ENCODE measurements at places on chromosomes 2 and 18. TPM values are rescaled to one million over a fixed set of nuclear protein-coding genes. Genes with fewer than 3 reads are reported as not detected.

DNA sequence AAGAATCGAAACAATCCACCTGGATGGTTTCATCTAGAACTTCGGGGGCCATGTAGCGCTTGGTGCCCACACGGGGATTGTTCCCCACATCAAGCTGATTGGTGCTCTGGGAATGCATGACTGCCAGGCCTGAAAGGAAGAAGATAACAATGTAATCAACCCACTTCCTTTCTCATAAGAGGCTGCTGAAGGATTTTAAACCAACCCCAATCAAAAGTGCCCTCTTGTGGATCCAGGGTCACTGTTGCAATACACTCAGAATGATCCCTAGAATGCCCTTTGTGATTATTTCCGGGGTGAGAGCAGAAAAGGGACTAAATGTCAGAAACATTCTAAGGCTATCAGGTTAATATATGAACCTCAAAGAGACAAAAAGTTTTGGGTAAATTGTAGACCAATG is 115.2 kb downstream of the ACVR1 start:
- no peaks in the 10 kb centered on the region for H3K4me1 ChIP-seq
- no peak for DNase-seq
- H3K27ac ChIP-seq = no peak overlapping the region
- no peaks in the 10 kb centered on the region for H3K27me3 ChIP-seq
- H3K4me3 ChIP-seq = no peak overlapping the region
- no peaks in the 10 kb centered on the region for H3K36me3 ChIP-seq

DNA sequence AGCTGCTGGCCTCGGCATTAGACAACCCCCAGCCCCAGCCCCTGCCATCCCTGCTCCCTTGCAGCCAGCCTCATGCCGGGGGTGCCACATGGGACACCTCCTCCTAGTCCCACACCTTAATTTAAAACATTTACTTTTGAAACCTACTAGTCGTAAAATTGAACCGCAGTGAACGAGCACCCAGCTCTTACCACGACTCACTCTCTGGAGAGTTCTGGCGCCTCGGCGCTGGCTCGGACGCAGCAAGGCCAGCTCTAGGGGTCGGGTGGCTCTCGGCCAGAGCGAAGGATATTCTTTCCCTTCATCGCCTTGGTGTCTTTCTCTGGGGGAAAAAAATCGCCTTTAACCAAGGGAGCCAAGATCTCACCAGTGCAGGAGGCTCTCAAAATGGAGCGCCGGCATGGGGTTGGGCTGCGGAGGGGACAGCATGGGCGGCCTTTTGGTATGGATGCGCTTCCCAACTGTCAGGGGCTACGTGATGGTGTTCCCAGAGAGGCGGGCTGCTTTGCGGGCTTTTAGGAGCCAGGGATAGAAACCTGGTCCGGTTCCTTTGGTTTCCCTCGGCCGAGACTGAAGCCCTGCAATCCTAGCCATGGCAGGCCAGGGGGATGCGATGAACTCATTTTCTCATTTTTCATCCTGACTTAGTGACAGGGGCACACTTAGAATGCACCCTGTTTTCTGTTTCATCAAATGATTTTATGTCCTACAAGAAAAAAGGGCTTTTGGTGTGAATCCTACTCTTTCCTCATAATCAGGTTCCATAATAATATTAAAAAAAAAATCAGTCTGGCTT is 2.0 kb downstream of the HPCAL1 start:
- H3K4me1 ChIP-seq = peaks cover 12% of the 10 kb centered on the region
- no peaks in the 10 kb centered on the region for H3K27me3 ChIP-seq
- DNase-seq = no peak
- H3K27ac ChIP-seq = no peak overlapping the region
- H3K4me3 ChIP-seq = peak overlapping the region; percentile 67

GRCh38 chr2:208488686-208489564 is 82.3 kb downstream of the PTH2R start:
- no peak overlapping the region for H3K27ac ChIP-seq
- H3K36me3 ChIP-seq = no peaks in the 10 kb centered on the region
- DNase-seq = no peak
- no peaks in the 10 kb centered on the region for H3K4me1 ChIP-seq

- H3K27ac ChIP-seq = peak overlapping the region; percentile 58
- peaks cover 22% of the 10 kb centered on the region for H3K4me1 ChIP-seq
- no peaks in the 10 kb centered on the region for H3K27me3 ChIP-seq
- DNase-seq = peak; percentile 70
- no peak overlapping the region for H3K4me3 ChIP-seq
- H3K36me3 ChIP-seq = no peaks in the 10 kb centered on the region
These were observed 158.6 kb upstream of the SERTAD2 start for GRCh38 chr2:64812285-64812684.

- H3K4me1 ChIP-seq = no peaks in the 10 kb centered on the region
- H3K27ac ChIP-seq = no peak overlapping the region
- H3K4me3 ChIP-seq = no peak overlapping the region
- no peaks in the 10 kb centered on the region for H3K27me3 ChIP-seq
- no peak for DNase-seq
These were observed 186.4 kb upstream of the ST6GAL2 start for GRCh38 chr2:107072150-107072940.

DNA sequence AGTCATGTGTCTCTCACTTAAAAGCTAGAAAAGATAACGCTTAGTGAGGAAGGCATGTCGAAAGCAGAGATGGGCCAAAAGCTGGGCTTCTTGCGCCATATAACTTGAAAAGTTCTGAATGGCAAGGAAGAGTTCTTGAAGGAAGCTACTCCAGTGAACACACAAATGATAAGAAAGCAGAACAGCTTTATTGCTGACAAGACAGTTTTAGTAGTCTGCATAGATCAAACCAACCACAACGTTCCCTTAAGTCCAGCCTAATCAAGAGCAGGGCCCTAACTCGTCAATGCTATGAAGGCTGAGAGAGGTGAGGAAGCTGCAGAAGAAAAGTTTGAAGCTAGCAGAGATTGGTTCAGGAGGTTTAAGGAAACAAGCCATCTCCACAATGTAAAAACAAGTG is 55.7 kb downstream of the GALNT1 start:
- H3K36me3 ChIP-seq = peaks cover 2% of the 10 kb centered on the region
- no peaks in the 10 kb centered on the region for H3K27me3 ChIP-seq
- H3K27ac ChIP-seq = no peak overlapping the region
- peaks cover 25% of the 10 kb centered on the region for H3K4me1 ChIP-seq

DNA sequence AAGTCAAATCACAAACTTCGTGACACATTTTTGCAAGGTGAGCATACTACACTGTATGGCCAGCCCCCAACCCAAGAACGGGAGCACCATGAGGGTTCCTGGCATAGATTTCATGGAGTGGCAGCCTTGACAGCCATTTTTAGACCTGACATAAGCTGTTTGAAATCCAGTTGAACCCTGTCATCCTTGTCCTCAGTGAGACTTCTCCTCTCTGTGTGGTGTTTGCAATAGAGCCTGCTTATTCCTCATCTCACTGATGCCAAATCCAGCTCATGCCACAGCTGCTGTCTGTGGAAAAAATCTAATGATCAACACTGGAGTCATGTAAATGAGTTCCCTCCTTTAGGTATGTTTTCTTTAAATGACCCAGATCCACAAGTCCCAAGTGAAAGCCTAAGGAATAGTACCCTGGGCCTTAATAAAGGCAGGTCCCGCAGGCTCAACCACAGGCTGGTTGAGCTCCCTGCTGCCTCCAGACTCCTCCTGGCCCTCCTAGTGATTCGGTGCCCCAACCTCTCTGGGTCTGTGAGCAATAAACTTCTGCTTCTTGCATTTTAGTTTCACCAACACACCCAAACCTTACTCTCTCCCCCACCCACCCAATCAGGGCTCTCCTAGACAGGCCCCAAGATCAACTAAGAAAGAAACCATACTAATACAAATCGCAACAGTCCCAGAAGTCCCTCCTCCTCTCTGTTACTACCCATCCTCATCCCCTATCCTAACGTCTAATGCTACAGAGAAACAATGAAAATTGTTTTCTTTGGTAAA is 8.4 kb upstream of the CREG2 start:
- H3K36me3 ChIP-seq = no peaks in the 10 kb centered on the region
- H3K4me3 ChIP-seq = no peak overlapping the region
- peak overlapping the region; percentile 55 for H3K27ac ChIP-seq
- no peaks in the 10 kb centered on the region for H3K27me3 ChIP-seq
- H3K4me1 ChIP-seq = peaks cover 4% of the 10 kb centered on the region

GRCh38 chr2:222105046-222105445 is 193.8 kb downstream of the PAX3 start:
- no peak overlapping the region for H3K4me3 ChIP-seq
- H3K4me1 ChIP-seq = no peaks in the 10 kb centered on the region
- H3K36me3 ChIP-seq = no peaks in the 10 kb centered on the region
- no peaks in the 10 kb centered on the region for H3K27me3 ChIP-seq

LOXL3 gene
- 0.95 TPM for total RNA-seq

CDH7 gene
- total RNA-seq = not detected

RGPD4 gene
- total RNA-seq = 0.09 TPM
